Trophoblast cell (in vitro differentiated cells and primary cell): ENCODE measurements at places on chromosomes 7 and 10.
A peak's percentile ranks its signal among the peaks of the same experiment; 100 is the strongest.

GRCh38 chr7:135761751-135762488, 13.3 kb upstream of the FAM180A start:
- no peak overlapping the region for H3K4me3 ChIP-seq
- H3K36me3 ChIP-seq: no peaks in the 10 kb centered on the region
- peaks cover 25% of the 10 kb centered on the region for H3K4me1 ChIP-seq
- no peaks in the 10 kb centered on the region for H3K27me3 ChIP-seq

GRCh38 chr10:6659451-6659850, 79.4 kb upstream of the PRKCQ start:
- peak; percentile 67 for DNase-seq
- H3K4me1 ChIP-seq: no peaks in the 10 kb centered on the region
- no peak overlapping the region for H3K27ac ChIP-seq
- no peaks in the 10 kb centered on the region for H3K27me3 ChIP-seq

- no peaks in the 10 kb centered on the region for H3K4me1 ChIP-seq
- H3K27ac ChIP-seq: no peak overlapping the region
- H3K36me3 ChIP-seq: no peaks in the 10 kb centered on the region
- H3K27me3 ChIP-seq: no peaks in the 10 kb centered on the region
- peak; percentile 61 for DNase-seq
- no peak overlapping the region for H3K4me3 ChIP-seq
These were observed 96.4 kb upstream of the AOAH start for GRCh38 chr7:36820527-36821170.

DNA sequence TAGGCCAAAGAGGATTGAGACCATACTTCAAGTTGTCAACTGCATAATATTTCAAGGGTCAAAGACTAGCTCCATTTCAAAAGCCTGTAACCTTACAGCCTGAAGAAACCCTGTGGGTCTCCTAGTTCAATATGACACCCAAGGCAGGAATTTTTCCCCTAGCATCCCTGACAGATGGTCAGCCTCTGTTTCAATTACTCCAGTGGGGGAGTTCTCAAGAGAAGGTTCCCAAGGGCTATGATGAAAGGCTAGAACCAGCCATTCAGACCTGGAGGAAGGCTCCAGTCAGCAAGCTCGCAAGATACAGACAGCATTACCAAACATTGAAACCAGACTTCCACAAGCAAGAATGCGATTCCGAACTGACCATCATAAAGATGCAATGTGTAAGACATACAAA, 1.6 kb downstream of the HTR7 start:
- no peaks in the 10 kb centered on the region for H3K36me3 ChIP-seq
- H3K27me3 ChIP-seq: peaks cover 11% of the 10 kb centered on the region
- no peak overlapping the region for H3K4me3 ChIP-seq
- no peaks in the 10 kb centered on the region for H3K4me1 ChIP-seq

DNA sequence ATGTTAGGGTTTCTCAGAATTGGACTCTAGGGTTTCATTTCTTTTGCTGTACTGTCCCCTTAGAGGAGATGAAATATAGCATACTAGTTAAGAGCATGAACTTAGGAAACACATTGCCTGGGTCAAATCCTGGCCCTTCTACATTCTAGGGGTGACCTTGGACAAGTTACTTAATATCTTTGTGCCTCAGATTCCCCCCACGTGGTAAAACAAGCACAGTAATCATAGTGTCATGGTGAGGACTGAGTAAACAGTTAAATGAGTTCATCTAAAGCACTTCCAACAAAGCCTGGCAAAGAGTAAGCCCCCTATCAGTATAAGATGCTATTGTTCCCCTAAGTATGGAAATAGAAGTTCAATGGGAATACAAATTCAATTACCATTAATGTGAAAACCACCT, 5.1 kb downstream of the DPY19L1 start:
- peaks cover 8% of the 10 kb centered on the region for H3K4me1 ChIP-seq
- DNase-seq: no peak
- no peaks in the 10 kb centered on the region for H3K27me3 ChIP-seq
- no peak overlapping the region for H3K4me3 ChIP-seq
- H3K27ac ChIP-seq: no peak overlapping the region

- no peaks in the 10 kb centered on the region for H3K4me1 ChIP-seq
- H3K36me3 ChIP-seq: no peaks in the 10 kb centered on the region
- H3K27me3 ChIP-seq: no peaks in the 10 kb centered on the region
These were observed 64.0 kb downstream of the INPP5A start for GRCh38 chr10:132601567-132601966.

- no peaks in the 10 kb centered on the region for H3K36me3 ChIP-seq
- H3K4me1 ChIP-seq: no peaks in the 10 kb centered on the region
- no peak overlapping the region for H3K4me3 ChIP-seq
- no peak for DNase-seq
These were observed 69.1 kb upstream of the PTER start for GRCh38 chr10:16367621-16368292.

DNA sequence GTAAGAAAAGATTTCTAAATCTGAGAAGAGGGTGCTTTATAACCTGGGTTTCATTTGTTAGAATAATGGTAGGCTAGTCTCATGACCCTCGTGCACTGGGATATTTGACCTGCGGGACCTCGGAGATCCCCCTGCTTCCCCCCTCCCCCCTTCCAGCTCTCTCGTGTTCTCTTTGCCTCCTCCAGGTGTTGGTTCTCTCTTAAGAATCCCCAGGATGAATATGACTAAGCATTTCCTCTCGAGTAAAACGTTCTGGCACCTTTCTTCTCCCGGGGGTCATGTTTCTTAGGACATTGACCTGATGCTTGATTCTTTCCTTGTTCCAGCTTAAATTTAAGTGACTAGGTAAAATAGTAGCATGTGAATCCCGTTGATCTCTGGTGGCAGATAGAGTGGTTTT, 71.2 kb downstream of the SHH start:
- no peaks in the 10 kb centered on the region for H3K27me3 ChIP-seq
- DNase-seq: no peak
- H3K27ac ChIP-seq: no peak overlapping the region
- peaks cover 33% of the 10 kb centered on the region for H3K36me3 ChIP-seq
- H3K4me3 ChIP-seq: no peak overlapping the region

GRCh38 chr10:69224862-69225657, 4.9 kb downstream of the HKDC1 start:
- no peak overlapping the region for H3K4me3 ChIP-seq
- no peak overlapping the region for H3K27ac ChIP-seq
- peaks cover 13% of the 10 kb centered on the region for H3K4me1 ChIP-seq
- H3K36me3 ChIP-seq: no peaks in the 10 kb centered on the region

DNA sequence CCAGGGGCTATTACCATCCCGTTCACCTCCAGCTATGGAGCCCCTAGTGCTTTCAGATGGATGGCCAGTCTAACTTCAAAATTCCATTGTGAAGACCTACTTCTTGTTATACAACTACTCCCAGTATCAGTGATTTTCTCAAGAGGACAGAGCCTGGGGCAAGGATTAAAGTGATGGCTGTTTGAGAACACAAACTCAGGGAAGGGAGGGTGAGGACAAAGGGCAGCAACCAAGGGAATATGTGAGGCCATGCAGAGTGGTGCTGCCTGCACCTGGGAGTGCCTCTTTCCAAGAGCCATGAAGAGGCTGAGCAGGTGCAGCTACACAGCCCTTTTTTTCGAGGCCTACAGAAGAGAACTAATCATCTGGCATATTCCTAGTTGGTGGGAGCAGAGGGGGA, 303.5 kb upstream of the BMPER start:
- H3K27me3 ChIP-seq: no peaks in the 10 kb centered on the region
- no peak overlapping the region for H3K27ac ChIP-seq
- no peak for DNase-seq
- no peak overlapping the region for H3K4me3 ChIP-seq
- no peaks in the 10 kb centered on the region for H3K4me1 ChIP-seq
- no peaks in the 10 kb centered on the region for H3K36me3 ChIP-seq

- no peak overlapping the region for H3K27ac ChIP-seq
- H3K4me3 ChIP-seq: no peak overlapping the region
- DNase-seq: no peak
- H3K36me3 ChIP-seq: no peaks in the 10 kb centered on the region
- no peaks in the 10 kb centered on the region for H3K27me3 ChIP-seq
These were observed 207.0 kb upstream of the ZMIZ1 start for GRCh38 chr10:78861529-78862327.

DNA sequence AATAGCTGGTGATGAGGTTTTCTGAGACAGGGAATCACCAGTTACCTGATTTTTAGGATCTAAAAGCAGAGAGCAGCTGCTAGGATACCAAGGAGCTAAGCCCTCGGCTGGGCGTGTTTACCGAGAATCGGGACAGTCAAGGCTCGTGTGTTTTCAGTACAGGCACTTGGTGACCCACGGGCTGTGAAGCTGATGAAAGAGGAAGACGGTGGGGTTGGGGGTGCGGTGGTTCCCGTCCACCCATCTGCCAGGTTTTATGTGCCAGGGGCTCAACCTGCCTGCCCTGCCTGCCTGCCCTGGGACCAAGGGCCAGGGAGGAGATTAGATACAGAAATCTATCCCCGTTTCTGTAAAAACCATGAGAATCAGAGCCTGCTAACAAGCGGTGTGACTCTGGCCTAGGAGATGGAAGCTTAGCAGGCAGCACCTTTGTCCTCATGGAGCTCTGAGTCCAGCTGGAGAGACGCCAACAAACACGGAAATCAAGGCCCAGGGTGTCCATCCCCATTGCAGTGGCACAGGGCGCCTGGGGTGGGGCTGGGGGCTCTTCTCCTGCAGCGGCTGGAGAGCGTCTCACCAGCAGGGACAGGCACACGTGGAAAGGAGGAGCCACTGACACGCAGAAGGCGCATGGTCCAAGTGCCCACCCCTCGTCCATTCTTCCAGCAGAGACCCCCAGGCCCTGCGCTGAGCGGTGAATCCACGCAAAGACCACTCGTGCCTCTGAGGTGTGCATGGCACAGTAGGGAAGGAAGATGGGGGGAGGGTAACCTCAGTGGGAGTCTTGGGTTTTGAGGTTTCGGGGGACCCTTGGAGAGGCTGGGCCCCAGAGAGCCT, 265.0 kb upstream of the TCERG1L start:
- no peaks in the 10 kb centered on the region for H3K27me3 ChIP-seq
- H3K27ac ChIP-seq: no peak overlapping the region
- no peaks in the 10 kb centered on the region for H3K36me3 ChIP-seq
- no peak overlapping the region for H3K4me3 ChIP-seq
- no peak for DNase-seq

- no peak overlapping the region for H3K4me3 ChIP-seq
- H3K27ac ChIP-seq: no peak overlapping the region
- H3K4me1 ChIP-seq: no peaks in the 10 kb centered on the region
- no peaks in the 10 kb centered on the region for H3K27me3 ChIP-seq
- no peak for DNase-seq
These were observed 14.5 kb downstream of the NUDT5 start for GRCh38 chr10:12181065-12181775.

DNA sequence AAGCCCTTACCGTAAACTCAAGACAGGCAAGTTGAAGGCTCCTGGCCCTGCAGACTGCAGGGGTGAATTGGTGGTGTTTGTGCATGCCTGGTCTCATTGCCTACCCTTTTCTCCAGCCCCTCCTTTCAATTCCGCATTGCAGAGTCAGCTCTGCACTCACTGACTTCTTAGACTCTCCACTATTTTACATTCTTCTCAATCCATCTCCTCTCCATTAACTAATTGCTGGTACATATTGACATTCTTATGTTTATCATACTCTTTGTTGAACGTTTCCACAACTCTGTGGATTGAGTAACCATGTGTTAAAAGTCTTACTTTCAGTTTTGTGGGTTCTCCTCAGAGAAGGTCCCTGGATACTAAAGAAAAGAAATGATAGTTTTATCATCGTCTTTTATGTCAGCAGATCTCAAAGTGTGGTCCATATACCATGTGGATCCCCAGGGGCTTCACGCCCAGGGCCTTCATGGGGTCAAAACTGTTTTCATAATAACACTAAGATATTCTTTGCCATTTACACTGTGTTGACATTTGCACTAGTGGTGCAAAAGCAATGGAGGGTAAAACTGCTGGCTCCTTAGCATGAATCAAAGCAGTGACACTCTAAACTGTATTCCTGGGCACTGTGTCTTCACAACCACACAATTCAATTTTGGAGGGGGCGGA, 135.4 kb upstream of the FZD1 start:
- H3K4me3 ChIP-seq: no peak overlapping the region
- H3K27me3 ChIP-seq: no peaks in the 10 kb centered on the region
- no peaks in the 10 kb centered on the region for H3K36me3 ChIP-seq
- H3K27ac ChIP-seq: no peak overlapping the region
- DNase-seq: no peak

GRCh38 chr7:87216701-87217508, 2.6 kb downstream of the TMEM243 start:
- H3K4me3 ChIP-seq: no peak overlapping the region
- H3K36me3 ChIP-seq: no peaks in the 10 kb centered on the region
- H3K27ac ChIP-seq: no peak overlapping the region
- peaks cover under 1% of the 10 kb centered on the region for H3K27me3 ChIP-seq
- DNase-seq: no peak

DNA sequence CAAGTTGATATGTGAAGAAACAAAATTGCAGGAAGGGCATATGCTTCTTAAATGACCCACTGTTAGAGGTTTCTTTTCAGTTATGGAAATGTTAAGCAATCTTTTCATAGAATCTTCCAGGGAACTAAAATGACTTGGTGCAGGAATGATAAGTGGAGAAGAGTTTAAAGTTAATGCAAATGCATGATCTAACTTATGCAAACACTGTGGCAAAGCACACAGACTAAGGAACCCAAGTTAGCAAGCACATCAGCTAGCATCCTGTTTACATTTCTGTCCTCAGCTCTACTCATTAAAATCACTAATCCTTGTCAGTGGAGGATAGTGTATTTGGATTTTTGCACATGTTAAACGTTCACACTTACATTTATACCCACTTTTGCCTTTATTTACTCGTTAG, 9.3 kb downstream of the CLCN1 start:
- H3K27ac ChIP-seq: no peak overlapping the region
- DNase-seq: no peak
- no peaks in the 10 kb centered on the region for H3K36me3 ChIP-seq
- H3K4me1 ChIP-seq: peaks cover 4% of the 10 kb centered on the region
- no peaks in the 10 kb centered on the region for H3K27me3 ChIP-seq
- H3K4me3 ChIP-seq: no peak overlapping the region

DNA sequence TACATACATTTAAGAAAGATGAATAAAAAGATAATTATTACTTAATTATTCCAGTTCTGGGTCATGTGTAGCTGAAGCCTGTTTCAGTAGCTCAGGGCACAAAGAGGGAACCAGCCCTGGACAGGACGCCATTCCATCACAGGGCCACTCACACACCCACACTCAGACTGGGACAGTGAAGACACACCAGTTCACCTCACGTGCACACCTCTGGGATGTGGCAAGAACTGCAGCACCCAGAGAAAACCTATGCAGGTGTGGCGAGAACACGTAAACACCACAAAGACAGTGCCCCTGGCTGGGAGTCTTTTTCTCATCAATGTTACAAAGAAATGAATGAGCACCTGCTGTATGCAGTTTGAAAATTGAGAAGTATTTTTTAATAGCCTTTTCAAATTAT, 1.6 kb upstream of the IDI1 start:
- peaks cover 7% of the 10 kb centered on the region for H3K4me1 ChIP-seq
- peak overlapping the region; percentile 63 for H3K4me3 ChIP-seq
- peak; percentile 32 for DNase-seq
- H3K27ac ChIP-seq: no peak overlapping the region
- H3K36me3 ChIP-seq: peaks cover 10% of the 10 kb centered on the region
